ENCODE measurements at places on chromosomes 1 and 21.
A peak's percentile ranks its signal among the peaks of the same experiment; 100 is the strongest.

DNA sequence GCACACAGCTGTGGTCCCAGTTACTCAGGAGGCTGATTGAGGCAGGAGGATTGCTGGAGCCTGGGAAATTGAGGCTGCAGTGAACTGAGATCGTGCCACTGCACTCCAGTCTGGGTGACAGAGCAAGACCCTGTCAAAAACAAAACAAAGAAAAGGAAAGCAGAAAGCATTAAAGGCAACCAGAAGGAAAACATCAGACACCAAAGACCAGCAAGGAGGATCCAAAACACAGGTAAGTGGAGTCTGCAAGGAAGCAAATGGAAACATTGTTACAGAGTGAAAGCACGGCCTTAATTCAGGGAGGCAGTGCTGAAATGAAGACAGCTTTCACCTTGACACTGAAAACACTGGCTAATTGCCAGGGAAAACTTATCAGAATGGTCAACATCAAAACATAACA is 40.8 kb downstream of the CFAP74 start:
- DNase-seq, result no peak

GRCh38 chr1:110535985-110536384 is 17.0 kb upstream of the KCNA10 start:
- no peak for DNase-seq

- no peak for DNase-seq
Measured at GRCh38 chr1:66083003-66083402, 290.3 kb downstream of the PDE4B start.

DNA sequence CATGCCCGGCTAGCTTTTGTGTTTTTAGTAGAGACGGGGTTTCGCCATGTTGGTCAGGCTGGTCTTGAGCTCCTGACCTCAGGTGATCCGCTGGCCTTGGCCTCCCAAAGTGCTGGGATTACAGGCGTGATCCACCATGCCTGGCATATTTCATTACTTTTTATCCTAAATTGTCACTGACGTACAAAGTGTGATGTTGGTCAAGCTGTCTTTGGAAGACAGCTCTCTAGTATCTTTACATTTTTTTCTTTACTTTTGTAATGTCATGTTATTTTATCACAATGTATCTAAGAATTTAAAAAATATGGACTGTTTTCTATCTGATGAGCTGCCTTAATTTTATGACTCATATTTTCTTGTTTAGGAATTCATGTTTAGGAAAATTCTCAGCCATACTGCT is 72.2 kb downstream of the SPATA17 start:
- no peak for DNase-seq

- DNase-seq, result no peak
Measured at GRCh38 chr1:203214871-203215270, 14.6 kb downstream of the CHIT1 start.

DNA sequence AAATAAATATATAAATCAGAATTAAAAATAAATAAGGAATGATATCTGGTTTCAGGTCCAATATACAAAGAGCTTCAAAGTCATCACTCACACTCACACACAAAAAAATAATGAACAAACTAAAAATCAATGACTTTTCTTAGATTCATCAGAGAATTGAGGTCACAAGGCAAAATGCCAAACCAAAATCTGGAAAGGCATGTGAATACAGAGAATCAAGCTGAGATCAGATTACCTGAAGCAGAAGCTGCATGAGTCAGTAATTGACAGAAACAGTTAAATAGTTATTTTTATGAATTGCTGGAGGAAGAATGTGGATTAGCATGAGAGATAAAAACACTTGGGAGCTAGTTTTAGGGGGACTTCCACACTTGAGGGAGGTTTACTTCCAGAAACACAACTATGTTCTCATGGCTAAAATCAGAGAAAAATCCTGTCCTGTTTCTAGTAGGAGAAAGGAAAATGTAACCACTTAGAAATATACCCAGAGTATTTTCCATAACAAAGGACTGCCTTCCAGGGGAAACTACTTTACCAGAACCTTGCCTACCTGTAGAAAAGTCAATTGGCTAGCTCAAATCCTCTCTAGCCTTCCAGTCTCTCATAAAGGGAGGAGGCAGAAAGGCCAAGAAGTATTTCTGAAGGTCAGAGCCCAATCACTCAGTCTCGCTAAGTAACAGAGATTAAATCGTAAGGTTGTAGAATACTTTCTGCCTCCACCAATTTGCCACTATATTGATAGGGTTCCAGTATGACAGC is 536.6 kb upstream of the NR5A2 start:
- no peak for DNase-seq

GRCh38 chr1:3036447-3037280 is 15.4 kb downstream of the ACTRT2 start:
- DNase-seq, result no peak

DNA sequence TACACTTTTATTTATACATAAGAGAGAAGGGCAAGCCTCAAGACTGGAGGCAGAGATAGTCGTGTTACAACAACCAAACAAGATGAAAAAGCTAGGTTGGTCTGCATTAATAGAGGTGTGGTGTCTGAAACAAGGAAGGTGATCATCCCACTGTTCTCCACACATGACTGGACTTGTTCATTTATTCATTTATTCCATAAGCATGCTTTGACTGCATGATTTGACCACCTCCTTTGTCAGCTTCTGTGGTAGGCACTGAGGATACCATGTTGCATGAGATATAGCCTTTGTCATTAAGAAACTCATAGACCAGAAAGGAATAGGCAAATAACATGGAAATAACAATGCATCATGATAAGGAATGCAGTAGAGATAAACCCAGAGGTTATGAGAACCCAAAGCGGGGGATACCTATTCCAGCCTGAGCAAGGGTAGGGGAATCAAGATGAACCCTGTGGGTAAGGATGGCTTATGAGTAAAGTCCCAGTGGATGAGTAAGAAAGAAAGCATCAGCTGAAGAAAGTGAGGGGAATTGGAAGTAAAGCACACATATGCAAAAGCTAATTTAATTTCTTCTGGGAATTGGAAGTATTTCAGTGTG is 173.7 kb upstream of the FGGY start:
- no peak for DNase-seq

DNA sequence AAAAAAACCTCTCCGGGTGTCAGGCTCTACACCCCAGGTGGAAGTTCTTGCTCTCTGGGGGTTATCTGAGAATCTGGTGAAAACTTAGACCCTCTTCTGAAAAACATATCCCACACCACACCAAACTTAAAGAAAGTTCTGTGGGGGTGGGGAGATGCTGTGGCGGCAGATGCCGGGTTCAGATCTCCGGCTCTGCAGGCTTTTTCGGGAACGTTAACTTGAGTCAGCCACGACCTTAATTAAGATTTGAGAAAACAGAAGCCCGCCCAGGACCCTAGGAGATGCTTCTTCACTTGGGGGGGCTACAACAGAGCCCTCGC is 2.3 kb downstream of the RCC2 start:
- no peak for DNase-seq

DNA sequence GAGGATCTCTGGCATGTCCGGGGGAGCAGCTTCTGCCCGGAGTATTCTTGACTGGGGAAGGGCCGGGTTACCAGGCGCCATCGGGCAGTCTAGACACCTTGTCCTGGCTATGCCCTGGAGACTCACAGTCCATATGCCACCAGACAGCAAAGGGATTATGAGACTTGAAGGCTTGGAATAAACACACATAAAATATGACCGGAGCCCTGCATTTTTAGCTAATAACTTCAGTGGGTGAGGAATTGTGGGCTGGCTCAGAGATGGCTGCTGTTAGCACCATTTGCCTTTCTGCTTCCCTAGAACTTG is 15.5 kb downstream of the NTPCR start:
- DNase-seq, result no peak

GRCh38 chr1:58844176-58844575 is 60.3 kb upstream of the JUN start:
- no peak for DNase-seq

DNA sequence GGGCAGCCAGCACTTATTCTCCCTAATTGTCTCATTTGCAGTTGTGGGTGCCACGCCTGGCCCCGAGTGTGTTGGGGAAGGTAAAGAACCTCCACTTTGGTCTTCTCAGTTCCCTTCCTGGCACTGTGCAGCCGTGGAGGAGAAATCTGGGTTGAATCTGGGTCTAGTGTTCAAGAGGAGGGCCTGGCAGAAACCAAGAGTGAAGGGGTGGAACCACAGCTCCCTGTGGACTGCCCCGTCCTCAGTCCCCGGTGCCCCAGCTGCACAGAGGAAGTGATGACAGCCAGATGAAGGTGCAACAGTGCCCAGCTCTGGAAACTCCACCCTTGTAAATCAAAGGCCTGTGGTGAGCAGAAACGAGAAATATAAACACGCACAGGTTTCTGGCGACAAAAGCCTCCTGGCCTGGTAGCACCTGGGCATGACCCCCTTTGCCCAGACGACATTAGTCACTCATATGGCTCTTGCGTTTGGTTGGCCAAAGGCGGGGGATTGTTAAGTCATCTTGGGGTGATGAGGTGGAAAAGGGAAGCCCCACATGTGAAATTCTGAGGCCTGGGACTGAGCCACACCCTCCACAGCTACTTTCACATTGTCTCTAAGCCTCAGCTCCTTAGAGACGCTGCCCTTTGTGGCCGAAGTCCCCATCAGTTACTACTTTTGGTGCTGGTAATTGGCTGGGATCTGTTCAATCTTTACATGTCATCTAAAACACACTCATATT is 4.2 kb upstream of the ECE1 start:
- peak; percentile 70 for DNase-seq

DNA sequence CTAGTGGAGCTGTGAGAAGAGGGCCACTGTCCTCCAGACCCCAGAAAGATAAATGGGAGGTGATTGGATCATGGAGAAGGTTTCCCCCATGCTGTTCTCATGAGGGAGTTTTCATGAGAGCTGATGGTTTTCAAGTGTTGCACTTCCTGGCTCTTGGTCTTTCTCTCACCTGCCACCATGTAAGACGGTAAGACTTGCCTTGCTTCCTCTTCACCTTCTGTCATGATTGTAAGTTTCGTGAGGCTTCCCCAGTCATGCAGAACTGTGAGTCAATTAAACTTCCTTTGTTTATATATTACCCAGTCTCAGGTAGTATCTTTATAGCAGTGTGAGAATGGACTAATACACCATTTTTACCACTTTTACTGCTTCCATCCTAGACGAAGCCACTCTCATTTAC is 27.6 kb downstream of the GPR88 start:
- no peak for DNase-seq

GRCh38 chr1:107514841-107515240 is 374.0 kb downstream of the NTNG1 start:
- no peak for DNase-seq

DNA sequence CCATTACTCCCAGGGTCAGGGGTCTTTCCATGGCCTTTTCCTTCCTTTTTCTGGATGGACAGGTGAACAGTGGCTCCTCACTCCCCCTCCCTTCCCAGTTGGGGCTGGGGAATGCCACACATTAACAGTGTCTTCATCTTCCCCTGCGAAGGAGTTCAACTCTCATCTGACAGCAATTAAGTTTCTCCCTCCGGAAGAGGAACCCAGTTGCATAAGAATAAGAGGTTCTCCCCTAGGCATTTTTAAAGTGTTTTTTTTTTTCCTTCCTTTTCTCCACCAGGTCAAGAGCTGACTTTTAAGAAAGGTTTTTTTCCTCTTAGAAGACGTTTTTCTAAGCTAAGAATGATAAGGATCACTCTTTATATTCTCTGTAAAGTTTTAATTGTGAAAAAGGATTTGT is 42.3 kb upstream of the FASLG start:
- no peak for DNase-seq

GRCh38 chr21:45427331-45428271 is 22.6 kb downstream of the COL18A1 start:
- no peak for DNase-seq

DNA sequence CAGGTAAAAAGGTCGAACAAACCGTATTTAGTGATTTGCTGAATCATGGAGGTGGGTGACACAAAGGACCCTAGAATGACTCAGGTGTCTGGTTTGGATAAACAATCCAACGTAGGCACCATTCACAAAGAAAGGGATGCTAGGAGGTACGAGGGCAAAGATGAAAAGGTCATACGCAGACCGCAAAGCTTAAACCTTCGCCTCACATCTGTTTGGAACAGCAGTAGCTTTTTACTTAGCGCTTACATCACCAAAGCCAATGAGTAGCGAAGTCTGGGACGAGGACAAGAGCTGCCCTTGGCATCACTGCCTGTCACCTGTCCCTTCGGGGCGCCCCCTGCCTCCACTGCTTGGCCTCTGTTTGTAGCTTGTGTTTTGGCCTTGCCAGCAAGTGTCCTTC is 350.2 kb downstream of the SMYD3 start:
- DNase-seq, result no peak

- DNase-seq, result no peak
Measured at GRCh38 chr1:15371610-15372545, 37.8 kb upstream of the EFHD2 start.

GRCh38 chr1:236534151-236534651 is 10.4 kb downstream of the LGALS8 start:
- no peak for DNase-seq

- DNase-seq, result no peak
Measured at GRCh38 chr1:208156741-208157140, 87.4 kb downstream of the PLXNA2 start.

DNA sequence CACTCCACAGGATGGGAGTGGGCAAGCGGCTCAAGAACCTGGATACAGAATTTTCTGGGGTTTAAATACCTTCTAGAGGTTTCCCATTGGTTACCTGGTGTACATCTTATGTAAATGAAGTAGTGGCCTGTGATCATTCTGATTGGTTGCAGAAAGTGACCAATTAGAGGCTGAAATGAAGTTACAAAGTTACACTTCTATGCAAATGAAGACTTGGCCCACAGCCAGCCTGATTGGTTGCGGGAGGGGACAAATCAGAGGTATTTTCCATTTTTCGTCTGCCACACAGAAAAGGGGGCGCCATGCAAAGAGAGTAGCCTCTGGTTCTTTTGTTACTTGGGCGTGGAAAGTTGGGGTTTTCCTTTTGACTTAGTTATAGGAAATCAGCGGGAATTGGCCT is 8.9 kb downstream of the KCNAB2 start:
- no peak for DNase-seq

GRCh38 chr1:89673251-89673650 is 40.3 kb downstream of the LRRC8C start:
- no peak for DNase-seq

DNA sequence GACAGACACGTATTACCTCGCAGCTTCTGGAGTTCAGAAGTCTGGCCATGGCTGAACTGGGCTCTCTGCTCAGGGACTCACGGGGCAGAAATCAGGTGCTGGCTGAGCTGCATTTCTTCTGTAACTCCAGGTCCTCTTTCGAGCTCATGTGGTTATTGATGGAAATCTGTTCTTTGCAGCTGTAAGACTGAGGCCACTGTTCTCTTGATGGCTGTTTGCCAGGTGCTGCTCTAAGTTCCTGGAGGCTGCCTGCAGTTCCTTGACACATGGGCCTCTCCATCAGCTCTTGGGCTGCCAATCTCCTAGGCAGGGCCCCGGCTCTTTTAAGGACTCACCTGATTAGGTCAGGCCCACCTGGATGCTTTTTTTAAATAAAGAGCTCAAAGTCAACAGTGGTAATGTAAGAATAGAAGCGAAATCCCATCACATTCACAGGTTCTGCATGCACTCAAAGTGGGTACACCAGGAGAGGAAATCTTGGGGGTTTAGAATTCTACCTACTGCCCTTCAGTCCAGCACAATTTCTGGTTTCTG is 139.1 kb downstream of the KAZN start:
- DNase-seq, result no peak

- DNase-seq, result no peak
Measured at GRCh38 chr1:117815926-117816325, 113.5 kb downstream of the GDAP2 start.

Measured in stimulated activated effector memory CD8-positive, alpha-beta T cell treated with anti-CD3 and anti-CD28 coated beads, Interleukin-12 subunit alpha, Interleukin-12 subunit beta, amount 100 ng/mL, for 72 hours (primary cell).